ENCODE measurements at places on chromosomes 6 and 20.

DNA sequence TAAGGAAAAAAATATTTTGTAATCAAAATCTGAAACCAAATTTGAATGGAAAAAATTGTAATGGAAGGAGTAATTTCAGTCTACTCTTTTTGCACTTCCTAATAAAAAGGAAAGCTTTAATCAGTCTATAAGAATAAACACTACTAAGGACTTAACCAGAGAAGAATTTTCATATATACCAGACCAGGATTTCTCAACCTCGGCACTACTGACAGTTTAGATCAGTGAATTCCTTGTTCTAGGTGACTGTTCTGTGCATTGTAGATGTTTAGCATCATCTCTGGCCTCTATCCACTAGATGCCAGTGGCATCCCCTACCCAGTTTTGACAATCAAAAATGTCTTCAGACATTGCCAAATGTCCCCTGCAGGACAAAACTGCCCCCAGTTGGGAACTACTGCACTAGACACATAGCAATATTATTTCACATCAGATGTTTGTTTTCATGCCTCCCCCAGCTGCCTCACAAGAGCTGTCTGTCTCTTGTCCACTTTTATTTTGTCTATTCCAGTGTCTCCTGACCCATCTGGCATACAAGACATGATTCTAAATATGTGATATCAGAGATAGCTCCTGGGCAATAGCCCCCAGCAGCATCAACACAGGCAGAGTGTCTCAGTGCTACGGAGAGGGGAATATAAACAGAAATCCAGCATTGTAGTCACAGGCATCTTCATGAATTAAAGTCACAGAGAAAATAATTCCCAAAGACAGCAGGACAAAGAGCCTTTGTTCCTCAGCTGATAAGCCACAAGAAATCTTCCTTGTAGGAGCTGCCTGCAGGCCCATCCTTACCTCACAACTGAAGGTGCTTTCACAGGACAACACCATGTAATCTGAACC is 27.0 kb downstream of the DNAAF9 start:
- no peak for DNase-seq

DNA sequence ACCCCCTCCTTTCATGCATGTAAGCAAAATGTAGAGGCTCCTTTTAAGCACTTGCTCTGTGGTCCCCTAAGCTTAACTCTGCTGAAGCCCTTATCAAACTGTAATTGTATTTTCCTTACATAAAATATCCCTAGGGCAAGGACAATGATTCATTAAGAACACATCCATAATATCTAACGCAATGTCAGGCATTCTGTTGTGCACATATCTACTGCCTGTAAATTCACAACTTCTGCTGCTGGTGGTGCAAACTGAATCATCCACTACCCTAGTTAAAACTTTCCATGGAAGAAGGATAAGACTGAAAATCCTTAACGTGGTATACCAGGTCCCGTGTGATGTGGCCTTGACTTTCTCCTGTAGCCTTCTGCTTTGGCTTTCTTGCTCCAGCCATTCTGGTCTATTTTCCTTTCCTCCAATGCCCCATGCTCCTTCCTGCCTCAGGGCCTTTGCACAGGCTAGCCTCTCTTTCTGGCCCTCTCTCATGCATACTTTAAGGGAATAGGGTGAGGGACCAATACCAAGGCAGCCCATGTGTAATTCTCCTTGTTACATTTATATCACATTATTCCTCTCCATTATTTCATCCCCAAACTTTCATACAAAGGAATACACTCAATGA is 113.6 kb upstream of the ZFP64 start:
- no peak for DNase-seq

DNA sequence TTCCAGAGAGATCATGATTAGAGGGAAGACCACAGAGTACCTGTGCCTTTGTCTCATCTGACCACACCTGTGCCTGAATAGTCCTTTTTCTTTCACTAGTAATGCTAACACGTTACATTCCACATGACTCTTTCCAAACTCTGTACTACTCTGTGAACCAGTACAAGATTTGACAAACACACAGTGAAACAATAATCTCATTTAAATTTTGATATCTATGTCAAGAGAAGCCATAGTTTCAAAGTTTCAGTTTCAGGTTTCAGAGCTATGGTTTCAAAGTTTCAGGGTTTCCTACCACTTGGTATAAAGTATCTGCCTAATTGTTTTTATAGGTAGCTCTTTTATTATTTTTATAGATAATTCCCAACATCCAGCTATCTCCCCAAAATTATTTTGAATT is 62.0 kb upstream of the PHACTR2 start:
- no peak for DNase-seq

DNA sequence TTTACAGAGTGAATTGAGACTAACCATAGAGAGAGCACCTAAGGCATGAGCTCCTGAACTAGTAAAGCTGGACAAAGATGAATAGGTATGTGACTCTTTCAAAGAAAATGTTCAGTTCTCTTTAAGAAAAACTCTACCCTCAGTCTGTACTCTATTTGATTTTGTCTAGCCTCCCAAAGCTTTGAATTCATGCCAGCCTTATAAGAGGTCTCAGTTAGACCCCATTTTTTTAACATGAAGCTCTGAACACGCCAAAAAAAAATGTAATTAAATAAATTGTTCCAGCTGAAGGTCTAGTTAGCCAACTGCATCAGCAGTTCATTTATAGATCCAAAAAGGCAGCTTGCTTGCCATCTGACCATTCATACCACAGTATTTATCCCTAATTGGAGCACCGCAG is 71.6 kb downstream of the COL9A1 start:
- DNase-seq = no peak

- no peak for DNase-seq
Measured at GRCh38 chr6:111157412-111157811, 70.1 kb downstream of the SLC16A10 start.

DNA sequence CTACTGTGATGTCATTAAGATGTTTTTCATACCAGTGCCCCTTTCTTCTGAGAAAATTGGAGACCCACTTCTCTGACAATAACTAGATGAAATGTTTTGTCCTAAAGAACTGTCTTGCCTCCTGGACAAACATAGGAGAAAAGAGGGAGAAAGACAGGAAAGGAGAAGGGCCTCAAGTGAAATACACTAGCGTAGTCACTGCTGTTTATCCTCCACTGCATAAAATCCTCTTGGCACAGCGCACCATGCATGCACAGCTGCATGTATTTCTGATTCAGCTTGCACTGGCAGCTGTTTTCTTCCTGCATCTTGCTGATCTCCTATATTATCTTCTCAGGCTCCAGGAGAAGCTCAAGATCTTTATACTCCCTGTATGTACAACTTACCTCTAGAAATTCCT is 158.0 kb upstream of the BMP5 start:
- DNase-seq = no peak

DNA sequence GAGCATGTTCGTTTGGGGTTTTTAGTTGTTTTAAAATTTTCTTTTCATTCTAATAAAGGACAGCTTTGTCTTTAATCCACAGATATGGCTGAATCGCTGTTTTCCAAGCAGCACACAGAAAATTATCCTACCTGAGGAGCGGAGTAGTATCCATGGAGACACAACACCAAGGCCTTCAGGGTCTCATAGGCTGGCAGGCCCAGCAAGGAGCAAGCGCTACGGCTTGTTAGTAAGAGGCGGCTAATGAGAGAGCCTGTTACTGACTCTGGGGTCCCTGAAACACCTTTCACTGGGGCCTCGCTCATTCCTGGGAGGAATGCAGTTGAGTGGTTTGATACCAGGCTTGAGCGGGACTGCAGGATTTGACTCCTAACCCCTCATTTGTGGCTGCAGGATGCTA is 303.8 kb upstream of the CDH4 start:
- DNase-seq = no peak

- DNase-seq = no peak
Measured at GRCh38 chr6:45078432-45078831, 249.7 kb upstream of the RUNX2 start.

- no peak for DNase-seq
Measured at GRCh38 chr6:100630536-100630935, 165.8 kb upstream of the SIM1 start.

GRCh38 chr20:58492795-58493524 is 22.2 kb downstream of the APCDD1L start:
- DNase-seq = no peak

DNA sequence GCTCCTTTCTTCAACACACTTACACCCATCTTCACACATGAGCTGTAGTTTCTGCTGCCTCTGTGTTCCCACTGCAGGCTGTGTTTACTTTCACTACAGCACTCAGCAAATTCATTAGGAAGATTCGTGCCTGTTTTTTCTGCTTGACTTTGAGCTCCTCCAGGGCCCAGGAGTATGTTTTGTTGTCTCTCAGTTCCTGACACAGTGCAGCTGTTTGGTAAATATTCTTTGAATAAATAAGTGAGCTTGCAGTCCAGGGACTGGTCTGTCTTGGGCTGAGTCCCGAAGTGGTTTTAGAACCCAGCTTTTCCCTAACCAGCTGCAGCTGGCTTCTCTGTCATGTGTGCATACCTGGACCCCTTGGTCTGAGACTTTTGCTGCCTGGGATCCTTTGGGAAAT is 46.6 kb upstream of the CCN6 start:
- no peak for DNase-seq

DNA sequence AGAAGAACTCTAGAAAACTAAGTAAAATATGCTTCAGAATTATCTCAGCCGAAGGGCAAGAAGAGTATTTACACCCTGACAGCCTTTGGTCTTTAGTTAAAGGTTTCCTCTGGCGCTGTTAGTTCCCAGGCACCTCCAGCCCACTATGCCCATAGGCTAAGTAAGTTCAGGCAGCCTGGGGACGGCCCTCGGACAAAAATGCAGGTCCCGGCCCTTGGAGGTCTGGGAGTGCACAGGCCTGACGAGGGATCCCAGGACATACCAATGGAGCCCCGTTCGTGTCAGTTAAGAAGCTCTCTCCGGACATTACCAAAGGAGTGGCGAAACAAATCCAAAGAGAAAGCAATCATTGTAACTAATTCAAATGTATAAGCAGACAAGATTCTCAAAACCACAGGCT is 311.8 kb downstream of the CD83 start:
- DNase-seq = no peak

DNA sequence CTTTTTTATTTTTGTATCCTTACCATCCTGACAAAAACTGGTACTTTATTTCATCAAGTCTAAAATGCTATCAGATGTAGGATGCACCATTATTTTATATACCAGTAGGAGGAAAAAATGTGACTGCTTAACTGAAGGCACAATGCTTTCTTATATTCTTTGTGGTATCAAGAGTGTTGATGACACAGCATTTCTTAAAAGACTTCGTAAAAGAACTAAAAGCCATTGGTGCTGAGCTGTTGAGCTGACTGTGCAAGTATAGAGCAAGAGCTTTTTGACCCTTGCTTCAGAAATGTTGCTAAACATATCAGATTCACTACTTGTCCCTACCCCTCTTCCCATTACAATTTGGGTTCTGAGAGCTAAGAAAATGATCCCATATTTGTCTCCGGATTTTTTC is 17.5 kb downstream of the SF3B5 start:
- DNase-seq = no peak

- no peak for DNase-seq
Measured at GRCh38 chr20:39619271-39619785, 657.2 kb downstream of the DHX35 start.

DNA sequence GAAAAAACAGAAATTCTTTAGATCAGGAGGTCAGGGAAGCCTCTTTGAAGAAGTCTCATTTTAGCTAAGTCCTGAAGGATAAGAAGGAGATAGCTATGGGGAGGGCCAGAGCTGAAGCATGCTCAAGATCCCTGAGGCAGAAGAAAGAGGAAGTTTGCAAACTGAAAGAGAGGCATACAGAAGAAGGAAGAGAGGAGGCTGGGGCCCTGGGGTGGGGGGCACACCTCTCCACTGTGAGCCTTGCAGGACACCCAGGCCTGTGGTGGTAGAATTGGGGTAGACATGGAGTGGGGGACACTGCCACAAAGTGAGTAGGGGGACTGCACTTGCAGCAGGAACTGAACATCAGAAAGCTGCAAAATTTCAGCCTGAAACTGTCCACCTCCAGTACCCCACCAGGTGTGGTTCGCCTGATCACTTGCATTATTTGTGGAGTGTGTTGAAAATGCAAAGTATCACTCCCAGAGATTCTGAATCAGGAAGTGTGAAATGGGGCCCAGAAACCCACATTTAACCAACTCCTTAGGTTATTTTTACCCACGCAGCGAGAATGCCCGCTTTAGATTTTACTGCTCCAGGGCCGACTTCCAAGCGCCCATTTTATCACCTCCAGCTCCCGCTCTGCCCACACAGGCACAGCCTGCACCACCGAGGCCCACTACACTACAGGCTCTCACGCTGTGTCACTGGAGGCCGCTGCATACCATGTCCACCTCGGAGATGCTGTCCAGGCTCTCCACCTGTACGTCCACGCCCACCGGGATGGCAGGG is 44.0 kb downstream of the GABRR2 start:
- DNase-seq = no peak

GRCh38 chr20:57097245-57097915 is 169.1 kb downstream of the BMP7 start:
- DNase-seq = no peak

GRCh38 chr6:5656226-5656625 is 350.5 kb downstream of the NRN1 start:
- no peak for DNase-seq

DNA sequence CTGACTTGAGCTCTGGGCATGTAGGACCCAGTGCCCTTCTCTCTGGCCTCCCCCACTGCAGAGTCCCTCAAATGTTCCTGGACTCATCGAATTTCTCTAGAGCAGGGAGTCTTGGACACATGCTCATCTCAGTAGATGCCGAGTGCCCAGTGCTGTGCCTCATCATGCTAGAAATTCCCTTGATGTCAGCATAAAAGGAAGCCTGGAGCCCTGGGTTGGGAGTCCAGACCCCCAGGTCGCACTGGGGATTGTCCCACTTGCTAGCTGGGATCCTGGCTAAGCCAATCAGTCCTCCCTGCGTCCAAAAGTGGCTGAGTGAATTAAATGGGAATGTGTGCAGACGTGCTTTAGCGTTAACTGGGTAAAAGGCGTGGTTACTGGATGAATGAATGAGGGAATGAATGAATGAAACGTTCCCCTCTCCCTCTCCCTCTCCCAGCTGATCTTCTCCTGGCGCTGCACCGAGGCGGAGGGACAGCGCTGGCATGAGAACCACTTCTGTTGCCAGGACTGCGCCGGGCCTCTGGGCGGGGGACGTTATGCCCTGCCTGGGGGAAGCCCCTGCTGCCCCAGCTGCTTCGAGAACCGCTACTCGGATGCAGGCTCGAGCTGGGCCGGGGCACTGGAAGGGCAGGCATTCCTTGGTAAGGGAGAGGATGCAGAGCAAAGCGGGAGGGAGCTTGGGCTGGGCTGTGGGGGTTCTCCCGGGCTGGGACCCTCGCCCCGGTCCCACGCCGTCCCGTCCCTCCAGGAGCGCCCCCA is 1.6 kb upstream of the TOMM6 start:
- DNase-seq = no peak
